ENCODE measurements at places on chromosomes 3 and 15.

DNA sequence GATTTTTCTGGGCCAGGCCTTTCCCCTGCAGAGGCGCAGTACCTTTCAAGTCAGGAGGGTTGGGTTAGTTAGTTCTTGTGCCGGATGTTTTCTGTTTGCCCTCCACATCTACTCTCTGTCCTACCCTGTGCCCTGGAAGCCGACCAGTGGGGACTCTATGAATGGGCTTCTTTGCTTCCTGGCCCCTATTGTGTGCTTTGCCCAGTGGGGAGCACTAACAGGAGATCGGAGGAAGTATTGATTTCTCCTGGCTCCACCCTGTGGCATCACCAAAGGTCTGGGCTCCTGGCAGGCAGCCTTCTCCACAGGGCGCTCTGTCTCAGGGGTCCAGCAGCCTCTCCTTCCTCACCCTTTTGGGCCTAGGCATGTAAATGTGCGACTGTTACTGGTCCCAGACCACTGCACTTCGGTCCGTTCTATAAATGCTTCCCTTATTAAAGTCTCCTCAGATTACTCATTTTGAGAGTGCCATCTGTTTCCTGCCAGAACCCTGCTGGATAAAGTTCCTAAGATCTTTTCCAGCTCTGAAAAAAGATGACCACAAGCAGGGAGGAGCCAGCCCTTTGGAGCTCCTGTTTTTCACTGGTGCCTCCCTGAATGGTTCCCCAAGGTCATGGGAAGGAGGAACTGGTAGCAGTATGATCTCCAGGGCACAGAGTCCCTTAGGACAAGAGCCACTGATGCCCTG, 44.5 kb downstream of the CTDSPL start:
- no peak for DNase-seq

- no peak for DNase-seq
Measured at GRCh38 chr15:35308802-35309201, 223.7 kb upstream of the NANOGP8 start.

DNA sequence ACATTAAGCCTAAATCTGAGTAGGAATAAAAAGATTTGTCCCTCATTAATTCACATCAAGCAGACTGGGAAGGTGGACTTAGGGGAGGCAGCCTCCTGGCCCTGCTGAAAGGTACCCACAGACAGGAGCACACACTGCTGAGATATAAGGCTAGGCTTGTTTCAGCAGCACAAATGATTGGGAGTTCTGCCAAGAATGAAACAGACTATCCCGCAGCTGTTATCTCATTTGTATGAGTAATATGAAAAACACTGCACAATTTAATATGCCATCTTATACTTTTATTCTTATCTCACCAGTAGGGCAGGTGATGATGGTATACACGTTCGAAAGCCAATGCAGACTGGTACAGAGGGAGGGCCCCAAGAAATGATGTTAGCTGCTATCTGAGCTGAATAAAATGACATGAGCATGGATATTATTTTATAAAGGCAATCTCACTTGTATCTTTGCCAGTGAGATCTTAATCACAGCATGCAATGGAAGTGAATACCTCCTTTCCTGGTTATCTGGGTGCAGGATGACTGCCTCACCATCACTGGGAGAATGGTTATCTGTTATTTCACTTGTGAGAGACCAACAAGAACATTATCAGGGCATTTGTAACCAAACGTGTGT, 258.7 kb upstream of the PPP2R3A start:
- DNase-seq = no peak

- no peak for DNase-seq
Measured at GRCh38 chr3:119582178-119582577, 2.9 kb downstream of the ADPRH start.

DNA sequence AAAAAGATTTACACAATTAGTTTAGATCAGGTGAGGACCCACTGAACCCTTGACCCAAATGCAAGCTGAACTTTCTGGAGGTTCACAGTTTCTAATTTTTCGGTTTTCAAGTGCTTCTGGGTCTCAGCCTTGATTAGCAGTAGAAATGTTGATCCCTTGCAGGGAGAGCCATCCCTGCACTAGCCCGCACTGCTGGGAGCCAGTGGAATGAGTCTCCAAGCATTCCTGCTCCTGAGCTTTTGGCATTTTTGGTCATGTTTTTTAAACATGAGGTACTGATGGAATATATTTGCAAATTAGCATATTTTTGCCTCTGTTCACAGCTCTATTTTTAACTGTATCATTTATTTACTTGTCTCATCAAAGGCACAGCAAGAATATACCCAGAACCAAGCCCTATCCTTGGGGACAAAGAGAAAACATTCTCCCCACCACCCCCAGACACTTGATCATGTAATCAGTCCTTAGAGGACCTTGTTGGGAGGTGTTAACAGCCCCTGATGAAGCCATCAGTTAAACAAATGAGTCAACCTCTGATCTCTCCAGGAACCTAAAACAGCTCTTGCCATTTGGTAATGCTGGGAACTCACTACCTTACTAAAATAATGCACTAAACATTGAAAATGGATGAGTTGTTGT, 119.0 kb upstream of the CTDSPL start:
- DNase-seq = no peak

DNA sequence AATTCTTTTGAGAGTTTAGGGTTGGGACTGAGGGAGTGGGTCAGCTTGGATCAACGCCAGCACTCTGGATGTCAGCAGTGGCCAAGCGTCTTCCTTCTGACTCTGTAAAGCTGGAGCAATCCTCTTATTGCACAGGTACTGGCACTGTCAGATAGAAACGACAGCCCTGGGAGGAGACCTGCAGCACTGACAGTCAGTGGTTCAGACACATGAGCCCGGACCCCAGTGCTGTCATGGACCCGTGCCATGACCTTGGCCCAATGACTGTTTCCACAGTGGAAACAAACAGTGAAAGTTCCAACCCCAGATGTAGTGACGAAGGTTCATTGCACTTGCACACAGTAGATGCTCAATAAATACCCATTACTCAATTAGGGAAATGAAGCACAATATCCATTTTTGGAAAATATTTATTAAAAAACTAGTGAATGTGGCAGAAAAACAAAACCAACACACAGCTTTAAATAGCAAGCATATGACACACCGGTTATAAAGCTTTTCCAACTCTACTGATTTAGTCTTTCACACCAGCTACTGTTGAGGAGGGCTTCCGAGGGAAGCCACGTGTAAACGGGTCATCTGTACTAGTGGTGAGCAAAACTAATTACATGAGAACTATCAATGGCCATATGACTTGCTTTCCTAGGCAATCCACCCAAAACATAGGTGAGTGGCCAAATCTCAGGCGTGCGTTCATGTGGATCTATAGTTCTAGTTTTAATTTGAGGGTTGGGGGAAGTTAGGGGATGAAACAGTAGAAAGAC, 22.1 kb downstream of the SIAH2 start:
- no peak for DNase-seq

All from stimulated activated CD8-positive, alpha-beta memory T cell treated with anti-CD3 and anti-CD28 coated beads, Interleukin-4, amount 100 ng/mL, for 1 hour (primary cell).